ENCODE measurements at places on chromosomes 2 and 18.

DNA sequence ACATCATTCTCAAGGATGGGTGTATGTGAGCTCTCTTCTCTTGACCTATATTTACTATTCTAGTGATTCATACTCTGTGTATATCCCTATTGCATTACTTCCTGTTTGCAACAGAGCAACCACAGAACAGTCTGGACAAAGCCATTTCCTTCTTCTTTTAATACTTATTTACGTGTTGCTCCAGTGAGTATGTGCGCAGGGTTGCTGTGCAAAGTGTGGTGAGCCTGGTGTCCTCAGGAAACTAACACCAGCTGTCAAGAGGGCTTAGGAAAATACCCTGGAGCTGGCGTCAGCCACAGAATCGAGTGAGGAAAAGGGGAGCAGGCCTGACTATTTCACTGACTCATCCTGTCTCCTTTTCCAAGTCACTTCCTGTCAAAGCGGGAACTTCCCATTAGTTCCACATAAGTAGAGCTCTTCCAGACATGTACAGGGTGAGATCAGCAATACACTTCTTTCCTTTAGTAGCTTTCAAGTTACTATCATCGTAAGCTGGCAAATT is 214.1 kb upstream of the COPS8 start:
- no peak for DNase-seq

GRCh38 chr18:22829781-22830180 is 103.3 kb upstream of the RBBP8 start:
- no peak for DNase-seq

DNA sequence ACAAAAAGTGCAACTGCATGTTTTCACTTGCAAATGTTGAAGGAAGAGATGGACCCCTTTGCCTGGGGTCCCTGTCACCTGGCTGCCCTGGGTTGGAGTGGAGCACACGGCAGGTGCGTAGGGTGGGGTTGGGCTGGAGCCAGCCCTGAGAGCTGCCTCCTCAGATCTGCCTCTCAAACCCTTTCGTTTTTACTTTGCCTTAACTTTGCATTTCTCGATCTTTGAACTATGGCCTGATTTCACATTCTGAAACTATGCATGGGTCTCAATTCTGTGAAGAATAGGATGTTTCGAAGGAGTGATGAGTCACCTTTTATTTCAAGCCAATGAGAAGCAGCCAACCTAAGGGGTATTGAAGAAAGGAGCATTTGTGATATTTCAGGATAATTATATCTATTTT is 132.8 kb downstream of the ACOXL start:
- no peak for DNase-seq

DNA sequence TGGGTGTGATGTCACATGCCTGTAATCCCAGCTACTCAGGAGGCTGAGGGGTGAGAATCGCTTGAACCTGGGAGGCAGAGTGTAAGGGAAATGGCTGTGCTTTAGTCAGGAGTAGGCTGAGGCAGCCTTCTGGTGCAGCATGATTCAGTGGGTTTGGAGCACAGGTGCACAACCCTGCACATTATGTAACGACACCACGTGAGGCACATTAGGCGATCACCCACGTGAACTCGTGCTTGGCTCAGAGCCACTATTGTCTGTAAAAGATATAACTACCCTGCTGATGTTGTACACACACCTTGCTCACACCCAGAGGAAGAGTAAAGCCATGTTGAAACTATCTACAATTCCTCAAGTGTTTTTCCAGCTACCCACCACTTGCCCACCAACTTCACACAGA is 54.8 kb upstream of the ZC3H15 start:
- DNase-seq: no peak

GRCh38 chr2:3146772-3147650 is 230.6 kb downstream of the EIPR1 start:
- DNase-seq: no peak

DNA sequence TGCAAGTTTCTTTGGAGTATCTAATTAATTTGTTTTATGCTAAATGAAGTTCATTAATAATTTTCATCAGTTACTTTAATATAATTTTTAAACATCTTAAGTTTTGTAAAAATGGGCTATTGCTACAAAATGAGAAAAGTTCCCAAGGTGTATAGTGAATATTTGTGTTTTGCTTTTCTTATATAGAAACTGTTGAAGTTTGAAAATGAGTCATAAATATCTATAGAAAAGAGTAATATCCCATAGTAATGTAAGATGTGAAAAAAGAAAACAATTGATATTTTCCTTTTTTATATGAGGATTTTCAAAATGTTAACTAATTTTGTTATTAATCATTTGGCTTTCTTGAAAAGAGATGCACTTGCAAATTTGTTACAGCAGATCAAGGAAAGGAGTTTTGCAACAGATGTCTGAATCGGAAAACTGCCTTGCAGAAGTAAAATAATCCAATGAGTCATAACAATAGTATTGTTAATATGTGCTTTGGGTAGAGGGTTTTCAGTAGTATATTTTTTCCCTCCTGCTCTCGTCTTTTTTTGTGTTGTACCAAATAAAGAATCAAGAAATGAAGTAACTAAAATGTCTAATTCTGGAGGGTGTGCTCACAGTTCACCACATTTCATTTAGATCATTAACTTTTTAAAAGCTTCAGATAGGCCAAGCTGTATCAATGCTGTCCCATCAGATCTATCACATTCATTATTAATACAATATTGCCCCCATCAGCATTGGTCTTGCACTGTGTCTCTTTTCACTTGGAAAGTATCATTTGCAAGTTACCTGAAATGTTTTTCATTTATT is 15.5 kb downstream of the DUSP19 start:
- DNase-seq: no peak

DNA sequence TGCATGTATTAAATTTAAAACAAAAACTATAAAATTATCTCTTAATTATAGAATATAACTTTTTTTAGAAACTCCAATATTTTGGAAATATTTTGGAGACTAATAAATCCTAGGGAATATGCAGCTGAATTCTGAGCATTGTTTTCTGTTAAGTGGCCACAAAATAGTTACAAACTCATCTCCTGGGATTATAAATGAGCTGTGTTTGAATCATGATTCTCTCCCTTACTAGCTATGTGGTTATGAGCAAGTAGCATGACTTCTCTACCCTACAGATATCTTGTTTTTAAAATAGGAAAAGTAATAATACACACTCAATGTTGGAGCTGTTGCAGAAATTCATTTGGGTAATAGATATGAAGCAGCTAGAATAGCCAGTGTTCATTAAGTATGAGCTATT is 137.9 kb upstream of the ITGA4 start:
- no peak for DNase-seq

DNA sequence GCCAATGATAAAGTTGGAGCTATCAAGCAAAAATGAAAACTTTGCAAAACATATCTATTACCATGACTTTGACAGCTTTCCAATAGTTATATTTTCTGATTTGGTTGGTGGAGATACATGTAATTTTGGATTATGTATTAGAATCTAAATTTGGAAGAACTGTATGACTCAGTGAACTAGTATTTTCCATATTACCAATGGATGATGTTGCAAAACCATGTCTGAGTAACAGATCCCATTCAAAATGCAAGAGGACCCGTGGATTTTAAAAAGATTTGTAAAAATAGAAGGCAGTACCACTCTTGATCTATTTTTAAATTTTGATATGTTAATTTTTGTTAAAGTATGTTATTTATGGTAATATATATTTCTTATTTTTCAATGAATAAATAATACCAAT is 83.0 kb downstream of the TAF4B start:
- no peak for DNase-seq

Data from HEK293T (cell line).